ENCODE measurements at places on chromosomes 5 and 9.

- peak; percentile 79 for DNase-seq
These were observed 114.8 kb downstream of the TLE4 start for GRCh38 chr9:79686381-79687130.

- DNase-seq: no peak
These were observed 9.1 kb downstream of the EGFL7 start for GRCh38 chr9:136671646-136672430.

GRCh38 chr5:44860267-44860666 is 51.5 kb downstream of the MRPS30 start:
- no peak for DNase-seq

GRCh38 chr5:14226992-14227391 is 83.8 kb downstream of the TRIO start:
- DNase-seq: no peak

GRCh38 chr9:78928625-78929405 is 631.9 kb downstream of the PSAT1 start:
- peak; percentile 48 for DNase-seq

- no peak for DNase-seq
These were observed 98.9 kb upstream of the NTRK2 start for GRCh38 chr9:84570482-84571154.

GRCh38 chr9:7860335-7860709 is 60.7 kb upstream of the DMAC1 start:
- DNase-seq: no peak

DNA sequence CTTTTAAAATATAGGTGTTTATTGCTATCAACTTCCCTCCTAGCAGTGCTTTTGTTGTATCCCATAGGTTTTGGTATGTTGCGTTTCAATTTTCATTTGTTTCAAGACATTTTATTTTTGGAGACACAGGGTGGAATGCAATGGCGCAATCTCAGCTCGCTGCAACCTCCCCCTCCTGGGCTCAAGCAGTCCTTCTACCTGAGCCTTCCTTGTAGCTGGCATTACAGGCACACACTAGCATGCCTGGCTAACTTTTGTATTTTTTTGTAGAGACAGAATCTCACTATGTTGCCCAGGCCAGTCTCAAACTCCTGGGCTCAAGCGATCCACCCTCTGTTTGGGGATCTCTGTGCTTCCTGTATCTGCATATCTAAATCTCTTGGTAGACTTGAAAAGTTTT is 35.4 kb upstream of the CCDC180 start:
- no peak for DNase-seq

DNA sequence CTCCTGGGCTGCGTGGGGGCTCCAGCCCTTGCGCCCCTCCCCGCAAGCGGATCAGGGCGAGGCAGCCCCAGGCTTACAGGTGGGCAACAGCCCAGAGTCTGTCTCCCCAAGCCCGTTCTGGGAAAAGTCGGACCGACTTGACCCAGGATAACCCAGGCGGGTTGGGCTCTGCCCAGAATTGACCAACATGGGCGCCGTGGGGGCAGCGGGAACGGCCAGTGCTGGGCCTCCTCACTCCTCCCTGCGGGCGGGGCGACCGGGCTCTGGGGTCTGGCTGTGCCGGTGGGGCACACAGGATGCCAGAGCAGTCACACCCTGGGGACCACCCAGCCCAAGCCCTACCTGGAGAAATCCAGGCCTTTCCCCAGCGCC is 15.3 kb upstream of the SYNPO start:
- DNase-seq: no peak

DNA sequence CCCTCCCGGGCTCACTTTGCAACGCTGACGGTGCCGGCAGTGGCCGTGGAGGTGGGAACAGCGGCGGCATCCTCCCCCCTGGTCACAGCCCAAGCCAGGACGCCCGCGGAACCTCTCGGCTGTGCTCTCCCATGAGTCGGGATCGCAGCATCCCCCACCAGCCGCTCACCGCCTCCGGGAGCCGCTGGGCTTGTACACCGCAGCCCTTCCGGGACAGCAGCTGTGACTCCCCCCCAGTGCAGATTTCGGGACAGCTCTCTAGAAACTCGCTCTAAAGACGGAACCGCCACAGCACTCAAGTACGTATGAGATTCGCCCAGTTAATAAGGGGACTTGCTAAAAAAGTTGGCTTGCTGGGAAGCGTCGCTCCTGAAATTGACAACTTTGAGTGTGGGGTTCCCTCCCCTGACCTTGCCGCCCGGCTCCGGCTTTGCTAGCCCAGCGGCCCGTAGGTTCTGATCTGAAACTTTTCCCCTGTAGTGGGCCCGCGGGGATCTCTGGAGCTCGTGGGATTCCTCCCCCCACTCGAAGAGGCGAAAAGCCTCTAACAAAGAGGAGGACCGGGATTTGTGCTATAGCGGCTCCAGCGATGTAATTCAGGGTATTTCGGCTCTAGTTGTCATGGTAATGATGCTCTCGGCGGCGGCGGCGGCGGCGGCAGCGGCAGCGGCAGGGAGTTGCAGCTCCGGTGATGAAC is 572 bp downstream of the NR4A3 start:
- DNase-seq: peak; percentile 64

GRCh38 chr5:153480401-153480800 is 10.1 kb upstream of the GRIA1 start:
- DNase-seq: peak; percentile 53

DNA sequence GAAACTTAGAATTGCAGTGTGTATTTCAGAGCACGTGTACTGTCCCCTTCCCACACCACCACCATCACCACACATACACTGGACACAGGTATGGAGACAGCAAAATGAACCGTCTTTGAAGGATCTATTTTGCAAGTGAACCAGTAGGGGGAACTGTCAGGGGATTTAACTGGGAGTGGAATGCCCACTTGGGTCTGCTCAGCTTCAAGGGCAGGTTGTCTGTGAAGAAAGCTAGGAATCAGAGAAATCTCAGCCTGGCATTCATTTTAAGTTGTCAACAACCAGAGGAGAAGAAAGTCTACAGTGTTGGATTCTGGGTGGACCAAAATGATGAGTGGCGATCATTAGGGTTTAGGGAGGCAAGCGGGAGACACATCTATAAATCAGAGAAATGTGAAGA is 147.0 kb downstream of the DCP2 start:
- DNase-seq: no peak

- no peak for DNase-seq
These were observed 89.3 kb upstream of the ADAMTS16 start for GRCh38 chr5:5050801-5051200.

DNA sequence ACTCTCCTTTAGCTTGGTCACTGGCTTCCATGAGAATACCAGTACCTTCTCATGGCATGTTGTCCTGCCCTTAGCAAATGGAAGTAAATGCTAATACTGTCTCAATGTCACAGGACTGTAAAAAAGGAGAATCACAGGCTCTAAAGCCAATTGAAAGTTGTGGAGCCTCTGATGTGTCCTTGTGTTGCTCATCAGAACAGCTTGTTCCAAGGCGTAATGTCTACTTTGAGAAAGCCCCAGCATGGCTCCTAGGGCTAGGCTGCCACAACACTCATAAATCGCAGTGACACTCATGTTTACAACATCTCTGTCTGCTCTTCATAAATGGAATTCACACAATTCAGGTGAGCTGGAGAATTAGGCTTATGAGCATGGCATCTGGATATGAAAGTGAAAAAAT is 94.9 kb downstream of the ACTL7B start:
- DNase-seq: no peak

Data from fibroblast of skin of right biceps (primary cell).